Left kidney (tissue), 8 donors: ENCODE measurements at places on chromosomes 5 and 9.
A peak's percentile ranks its signal among the peaks of the same experiment; 100 is the strongest.

DNA sequence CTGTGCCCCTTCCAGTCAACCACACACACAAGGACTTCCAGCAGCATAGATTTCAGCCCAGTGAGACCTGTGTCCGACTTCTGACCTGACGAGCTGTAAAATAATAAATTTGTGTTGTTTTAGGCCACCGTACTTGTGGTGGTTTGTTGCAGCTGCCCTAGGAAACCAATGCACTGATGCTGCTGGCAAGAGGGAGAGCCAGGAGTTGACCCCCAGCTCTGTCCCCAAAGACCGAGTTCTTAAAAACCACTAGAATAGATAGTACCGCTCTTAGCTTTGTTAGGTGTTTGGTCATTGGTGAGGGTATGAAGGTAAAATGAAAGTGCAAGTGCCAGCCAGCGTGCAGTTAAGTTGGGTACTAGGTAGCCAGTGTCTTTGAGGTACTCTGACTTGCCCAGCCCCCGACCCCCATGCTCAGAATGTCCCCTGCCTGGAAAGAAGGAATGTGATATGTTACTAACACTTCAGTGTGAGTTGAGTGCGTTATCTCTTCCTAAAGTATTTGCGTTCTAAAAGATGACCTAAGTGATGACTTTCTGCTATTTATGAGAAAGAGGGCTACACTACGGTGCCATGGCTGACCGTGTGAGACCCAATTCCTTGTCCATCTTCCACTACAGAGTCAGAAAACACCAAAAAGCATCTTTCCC lies 185.6 kb downstream of the AOPEP start:
- no peak for DNase-seq

GRCh38 chr5:56673171-56673570 lies 142.2 kb upstream of the MAP3K1 start:
- no peak for DNase-seq

GRCh38 chr9:112037281-112038016 lies 137.6 kb downstream of the SUSD1 start:
- no peak for DNase-seq

- no peak for DNase-seq
These were observed 54.9 kb downstream of the RAPGEF6 start for GRCh38 chr5:131579917-131580671.

- DNase-seq: no peak
These were observed 608.1 kb downstream of the CDH9 start for GRCh38 chr5:26430323-26430722.

DNA sequence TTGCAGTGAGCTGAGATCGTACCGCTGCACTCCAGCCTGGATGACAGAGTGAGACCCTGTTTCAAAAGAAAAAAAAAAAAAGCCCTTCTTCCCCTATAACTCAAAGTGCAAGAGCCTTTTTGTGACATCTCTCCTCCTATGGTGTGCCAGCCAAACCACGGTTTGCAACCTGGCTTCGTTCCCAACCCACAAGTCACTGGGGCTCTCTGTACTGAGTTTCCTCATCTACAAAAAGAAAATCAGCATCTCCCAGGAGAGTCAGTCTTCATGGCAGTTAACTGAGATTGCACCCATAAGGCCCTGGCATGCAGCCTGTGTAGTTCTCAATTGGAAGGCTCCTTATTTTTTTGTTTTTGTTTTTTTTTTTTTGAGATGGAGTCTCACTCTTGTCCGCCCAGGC lies 14.8 kb downstream of the ODF2 start:
- DNase-seq: no peak

DNA sequence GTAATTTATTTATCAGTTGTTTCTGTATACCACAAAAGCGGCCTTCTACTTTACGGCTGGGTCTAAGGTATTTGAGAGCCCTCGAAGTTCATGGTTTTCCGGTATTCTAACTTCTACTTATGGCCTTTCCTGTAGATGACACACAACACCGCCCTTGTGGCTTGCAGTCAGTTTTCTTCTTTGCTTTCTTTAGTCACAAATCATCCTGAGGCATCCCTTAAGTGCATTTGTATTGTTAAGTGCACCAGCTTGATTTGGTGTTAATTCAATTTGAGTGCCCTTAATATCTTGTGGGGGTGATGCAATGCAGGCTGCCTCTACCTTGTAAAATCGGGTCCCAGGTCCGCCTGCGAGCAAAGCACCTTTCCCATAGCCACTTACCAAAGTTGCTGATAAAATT lies 511.9 kb downstream of the CCDC171 start:
- DNase-seq: no peak

DNA sequence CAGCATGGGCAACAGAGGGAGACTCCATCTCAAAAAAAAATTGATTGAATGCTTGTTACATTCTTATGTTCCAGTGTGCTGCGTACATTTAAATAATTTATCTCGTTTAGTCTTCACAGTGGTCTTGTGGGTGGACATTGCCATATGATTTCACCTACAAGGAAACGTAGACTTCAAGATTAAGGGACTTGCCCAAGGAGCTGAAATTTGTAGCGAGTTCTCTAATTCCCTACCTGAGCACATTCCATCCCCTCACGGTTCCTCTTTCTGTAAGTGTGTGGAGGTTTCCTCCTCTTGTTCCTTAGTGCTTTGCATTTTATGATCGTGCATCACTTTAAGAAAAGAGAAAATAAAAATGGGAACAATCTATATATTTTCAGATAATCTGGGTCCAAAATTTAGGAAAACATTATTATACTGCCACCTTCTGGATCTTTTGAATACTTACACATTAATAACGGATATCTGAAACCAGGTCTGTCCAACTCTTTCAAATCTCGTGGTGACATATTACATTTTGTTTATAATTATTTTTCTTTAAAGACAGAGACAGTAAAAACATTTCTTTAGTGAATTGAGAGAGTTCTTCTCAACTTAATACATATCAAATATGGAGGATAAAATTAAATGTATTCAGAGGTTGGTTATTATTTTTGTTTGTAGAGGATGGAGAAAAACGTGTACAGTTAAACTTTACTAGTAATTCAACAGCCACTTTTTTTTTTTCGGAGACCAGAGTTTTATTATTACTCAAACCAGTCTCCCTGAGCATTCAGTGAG lies 29.9 kb upstream of the C7 start:
- DNase-seq: peak; percentile 17

- DNase-seq: no peak
These were observed 1.7 kb upstream of the CMYA5 start for GRCh38 chr5:79687889-79688288.

- no peak for DNase-seq
These were observed 115.5 kb downstream of the MED10 start for GRCh38 chr5:6262651-6263363.

GRCh38 chr5:82387001-82387818 lies 109.1 kb upstream of the RPS23 start:
- DNase-seq: no peak

DNA sequence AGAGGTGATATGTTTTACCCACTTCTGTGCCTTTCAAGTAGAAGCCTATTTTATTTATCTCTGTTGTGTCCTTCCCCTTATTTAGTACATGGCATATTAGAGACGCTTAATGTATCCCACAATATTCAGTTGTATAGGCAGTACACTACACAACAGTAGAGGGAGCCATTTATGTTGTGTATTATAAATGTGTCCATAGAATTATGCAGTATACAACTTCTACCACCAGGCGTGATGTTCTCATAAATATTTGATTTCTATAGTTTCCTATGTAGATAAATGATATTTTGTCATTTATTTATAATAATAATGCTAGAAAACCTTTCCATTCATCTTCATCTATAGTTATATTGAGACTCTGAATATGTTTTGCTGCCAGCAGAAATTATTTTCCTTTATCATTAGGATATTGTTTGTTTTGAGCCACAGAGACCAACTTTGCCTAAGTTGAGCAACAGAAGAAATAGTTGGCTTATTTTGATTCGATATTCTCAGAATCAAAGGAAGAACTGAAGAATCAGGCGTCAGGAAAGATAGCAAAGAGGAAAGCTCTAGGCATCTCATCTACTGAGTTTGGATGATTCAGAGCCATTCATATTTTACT lies 81.7 kb downstream of the ADAMTS19 start:
- DNase-seq: no peak

GRCh38 chr9:6356441-6356840 lies 28.3 kb downstream of the TPD52L3 start:
- DNase-seq: no peak

DNA sequence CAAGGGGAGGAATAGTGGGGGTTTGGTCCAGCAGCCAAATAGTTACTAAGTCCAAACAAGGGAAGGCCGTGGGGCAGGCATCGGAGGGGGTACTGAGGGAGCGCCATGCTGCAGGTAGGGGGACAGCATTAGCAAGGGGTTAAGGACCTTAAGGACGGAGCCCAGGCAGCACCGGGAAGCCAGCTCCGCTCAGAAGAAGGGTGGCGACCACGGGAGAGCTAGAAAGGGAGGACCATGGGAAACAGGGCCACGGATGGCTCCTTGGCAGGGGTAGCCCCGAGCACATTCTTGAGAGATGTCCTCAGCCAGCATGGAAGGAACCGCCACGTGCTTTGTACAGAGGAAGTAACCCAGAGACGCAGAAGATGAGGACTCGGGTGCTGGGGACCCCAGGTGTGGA lies 76.2 kb upstream of the STXBP1 start:
- DNase-seq: no peak

DNA sequence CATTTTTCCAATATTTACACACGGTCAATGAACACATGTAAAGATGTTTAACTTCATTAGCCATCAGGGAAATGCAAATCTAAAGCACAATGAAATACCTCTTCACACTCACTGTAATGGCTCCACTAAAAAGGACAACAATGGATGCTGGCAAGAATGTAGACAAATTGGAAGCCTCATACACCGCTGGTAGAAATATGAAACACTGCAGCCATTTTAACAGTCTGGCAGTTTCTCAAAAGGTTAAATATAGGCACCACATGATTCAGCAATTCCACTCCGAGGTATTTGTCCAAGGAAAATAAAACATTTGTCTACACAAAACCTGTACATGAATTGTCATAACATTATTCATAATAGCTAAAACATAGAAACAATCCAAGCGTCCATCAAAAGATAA lies 20.0 kb downstream of the RNF145 start:
- no peak for DNase-seq

DNA sequence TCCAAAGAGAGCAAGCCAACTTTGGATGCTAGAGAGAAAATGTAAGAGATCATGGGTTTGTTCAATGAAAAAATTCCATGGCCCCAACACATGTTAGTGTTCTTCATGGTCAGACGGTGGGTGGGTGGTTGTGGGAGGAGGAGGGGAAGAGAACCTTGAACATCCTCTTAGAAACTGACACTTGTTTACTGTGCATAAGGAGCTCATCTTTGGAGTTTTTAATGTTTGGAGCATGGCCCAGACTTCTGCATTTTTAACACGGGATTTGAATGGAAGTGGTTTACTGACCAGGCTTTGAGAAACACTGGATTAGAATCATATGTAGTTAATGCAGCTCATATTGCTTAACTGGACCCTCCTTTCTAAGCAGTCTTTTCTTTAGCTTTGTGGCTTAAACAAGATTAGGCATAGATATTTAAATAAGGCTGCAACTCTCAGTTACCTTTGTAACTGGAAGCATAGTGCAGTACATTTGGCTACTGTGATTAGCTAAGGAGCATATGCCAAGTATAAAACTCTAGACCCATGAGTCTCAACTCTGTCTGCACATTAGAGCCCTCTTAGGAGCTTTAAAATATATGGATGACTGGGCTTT lies 60.1 kb downstream of the FOCAD start:
- DNase-seq: no peak

GRCh38 chr9:81686614-81687520 lies 2.5 kb downstream of the TLE1 start:
- DNase-seq: peak; percentile 89

GRCh38 chr9:112384219-112384618 lies 4.3 kb downstream of the HSDL2 start:
- DNase-seq: no peak

DNA sequence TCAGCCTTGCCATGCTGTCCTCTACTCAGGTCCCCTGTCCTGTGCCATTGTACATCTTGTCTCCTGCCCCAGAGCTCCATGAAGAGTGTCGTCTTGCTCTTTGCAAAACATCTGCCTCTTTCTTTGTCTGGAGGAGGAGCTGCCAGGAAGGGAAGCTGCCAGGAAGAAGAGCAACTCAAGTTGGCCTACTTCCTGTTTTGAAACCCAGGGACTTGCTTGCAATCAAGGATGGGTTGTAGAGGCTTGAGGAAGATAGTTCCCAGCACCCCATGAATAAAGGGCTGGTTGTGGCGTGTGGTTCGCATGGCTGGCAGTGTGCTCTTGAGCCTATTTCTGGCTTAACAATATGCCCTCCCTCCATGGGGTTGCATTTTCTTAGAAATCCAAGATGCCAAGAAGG lies 53.0 kb upstream of the CPEB4 start:
- DNase-seq: no peak

DNA sequence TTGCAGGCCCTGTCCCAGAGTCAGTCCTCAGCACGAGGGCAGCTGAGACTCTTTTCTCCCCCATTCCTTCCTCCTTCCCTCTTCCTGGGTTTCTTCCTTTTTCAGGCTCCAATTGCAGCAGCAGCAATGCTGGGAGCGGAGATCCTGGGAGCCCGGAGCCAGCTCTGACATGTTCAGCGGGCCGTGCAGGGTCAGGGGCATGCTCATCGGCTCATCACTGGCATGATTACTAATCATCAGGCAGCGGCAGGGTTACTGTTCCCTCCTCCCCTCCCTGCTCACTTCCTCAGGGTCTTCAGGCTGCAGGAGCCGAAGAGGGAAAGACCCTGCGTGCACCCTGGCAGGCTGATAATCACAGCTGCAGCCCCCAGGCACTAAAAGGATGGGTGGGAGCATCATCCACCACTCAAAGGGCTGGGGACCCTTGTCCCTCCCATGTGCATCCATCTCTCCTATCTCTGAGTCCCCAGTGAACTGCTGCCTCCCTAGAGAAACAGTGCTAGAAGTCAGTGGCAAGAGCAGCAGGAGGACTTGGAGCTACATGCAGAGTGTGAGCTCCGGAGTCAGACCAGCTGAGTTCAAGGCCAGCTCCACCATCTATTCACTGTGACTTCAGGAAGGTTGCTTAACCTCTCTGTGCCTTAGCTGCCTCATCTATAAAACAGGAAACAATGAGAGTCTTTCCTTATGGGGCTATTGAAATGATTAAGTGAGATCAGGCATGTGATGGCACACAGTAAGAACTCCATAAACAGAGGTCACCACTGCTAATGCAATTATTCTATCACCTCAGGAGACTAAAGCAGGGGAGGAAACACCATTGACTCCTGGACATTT lies 7.8 kb upstream of the KCNIP1 start:
- DNase-seq: no peak

- peak; percentile 4 for DNase-seq
These were observed 85.1 kb upstream of the IL12B start for GRCh38 chr5:159415301-159415937.

GRCh38 chr5:20213803-20214202 lies 225.8 kb upstream of the CDH18 start:
- DNase-seq: no peak

GRCh38 chr5:131863700-131864099 lies 66.9 kb upstream of the FNIP1 start:
- DNase-seq: no peak

GRCh38 chr5:79636981-79637733 lies 24.9 kb downstream of the TENT2 start:
- DNase-seq: no peak
